ENCODE measurements at places on chromosomes 2 and 18.

GRCh38 chr2:225378984-225379383, 20.5 kb upstream of the NYAP2 start:
- no peak for DNase-seq

DNA sequence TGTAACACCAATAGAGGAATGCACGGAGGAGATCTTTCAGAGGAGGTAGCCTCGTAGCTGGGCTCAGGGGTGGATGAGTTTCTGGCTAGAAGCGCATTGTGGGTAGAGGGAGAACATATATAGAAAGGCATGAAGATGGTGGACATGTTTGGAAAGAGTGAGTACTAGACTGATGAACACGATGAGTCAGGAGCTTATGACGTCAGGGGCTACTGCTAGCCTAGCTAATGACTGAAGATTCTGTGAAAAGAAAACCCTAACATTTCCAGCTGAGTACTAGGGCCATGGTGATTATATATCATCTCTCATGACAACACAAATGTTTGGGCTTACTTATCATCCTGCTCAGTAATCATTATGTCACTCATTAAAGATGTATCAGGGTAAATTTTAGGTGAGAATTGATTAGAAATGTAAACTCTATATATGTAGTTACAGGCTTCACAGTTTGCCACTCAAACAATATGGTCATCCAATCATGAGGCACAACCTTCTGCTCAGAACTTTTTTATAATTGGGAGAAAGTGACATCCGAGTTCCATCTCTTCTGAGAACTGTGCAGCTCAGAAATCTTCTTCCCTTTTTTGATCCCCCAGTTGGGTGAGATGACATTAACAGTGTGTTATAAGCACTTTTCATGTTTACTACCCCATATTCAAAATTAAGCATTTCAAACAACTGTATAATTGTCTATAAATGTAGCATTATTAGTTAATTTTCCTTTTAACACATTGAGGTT, 22.2 kb upstream of the IL1RN start:
- no peak for DNase-seq

GRCh38 chr2:36769106-36769505, 72.6 kb downstream of the VIT start:
- DNase-seq: no peak

GRCh38 chr2:46298522-46299353, 1.5 kb downstream of the EPAS1 start:
- no peak for DNase-seq

GRCh38 chr2:9690716-9691498, 60.1 kb upstream of the YWHAQ start:
- DNase-seq: no peak

DNA sequence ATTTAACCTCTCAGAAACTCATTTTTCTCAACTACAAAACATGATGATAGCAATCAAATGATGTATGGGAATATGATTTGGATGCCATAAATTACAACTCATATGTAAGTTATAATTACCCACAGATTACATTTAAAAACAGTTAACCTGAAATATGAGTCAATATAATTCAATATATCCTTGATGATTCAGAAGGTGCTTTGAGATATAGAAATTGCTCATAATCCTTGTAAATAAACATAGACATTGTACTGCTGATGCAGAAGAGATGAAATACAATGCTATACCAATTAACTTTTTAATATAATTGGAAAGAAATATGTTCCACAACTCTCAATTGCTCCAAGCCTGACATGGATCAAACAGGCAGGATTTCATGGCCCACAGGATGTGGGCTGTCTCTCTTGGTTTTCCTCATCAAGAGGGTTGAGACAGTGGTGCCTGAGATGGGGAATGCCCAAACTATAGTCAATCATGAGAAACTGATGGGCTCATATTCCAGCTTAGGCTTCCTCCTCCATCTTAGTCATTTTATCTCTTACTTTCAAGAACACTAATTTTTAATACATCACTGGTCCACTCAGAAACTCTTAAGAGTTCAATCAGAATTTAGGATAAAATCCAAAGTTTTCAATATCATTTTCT, 49.4 kb downstream of the NCKAP5 start:
- DNase-seq: no peak

GRCh38 chr2:217525076-217525475, 477.7 kb downstream of the TNS1 start:
- DNase-seq: no peak

- no peak for DNase-seq
These were observed 410.8 kb upstream of the REG3G start for GRCh38 chr2:78614726-78615125.

- DNase-seq: no peak
These were observed 156.9 kb downstream of the LAMA1 start for GRCh38 chr18:6960656-6961055.

GRCh38 chr2:13651684-13652131, 935.0 kb downstream of the TRIB2 start:
- DNase-seq: no peak

DNA sequence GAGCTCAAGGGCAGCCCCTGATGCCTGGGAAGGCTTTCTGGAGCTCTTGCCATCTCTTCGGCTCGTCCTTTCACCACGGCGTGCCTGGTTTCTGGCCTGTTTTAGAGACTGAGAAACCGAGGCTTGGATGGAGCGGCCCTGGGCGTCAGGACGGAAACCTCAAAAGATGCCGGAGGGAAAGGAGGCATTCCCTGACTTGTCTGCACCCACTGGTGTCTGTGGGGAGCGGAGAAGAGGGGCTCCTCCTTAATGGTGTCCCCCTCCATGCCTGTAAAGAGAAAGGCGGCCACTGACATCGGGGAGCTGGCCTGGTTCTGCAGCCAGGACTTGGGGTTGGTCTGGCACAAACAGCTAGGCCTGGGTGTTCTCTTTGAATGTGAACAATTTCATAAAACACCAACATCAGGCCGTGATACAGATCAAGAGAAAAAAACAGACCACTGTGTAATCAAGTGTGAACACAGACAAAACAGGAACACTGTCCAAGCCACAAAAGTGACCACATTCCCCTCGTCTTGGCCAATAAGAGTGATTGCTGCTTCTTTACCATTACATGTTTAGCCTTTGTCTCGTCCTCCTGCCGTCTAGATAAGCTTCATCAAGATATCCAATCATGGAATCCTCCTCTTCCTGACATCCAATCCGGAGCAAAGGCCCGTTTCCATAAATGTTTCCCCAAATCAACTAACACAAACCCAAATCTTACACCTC, 633 bp upstream of the ILKAP start:
- no peak for DNase-seq

DNA sequence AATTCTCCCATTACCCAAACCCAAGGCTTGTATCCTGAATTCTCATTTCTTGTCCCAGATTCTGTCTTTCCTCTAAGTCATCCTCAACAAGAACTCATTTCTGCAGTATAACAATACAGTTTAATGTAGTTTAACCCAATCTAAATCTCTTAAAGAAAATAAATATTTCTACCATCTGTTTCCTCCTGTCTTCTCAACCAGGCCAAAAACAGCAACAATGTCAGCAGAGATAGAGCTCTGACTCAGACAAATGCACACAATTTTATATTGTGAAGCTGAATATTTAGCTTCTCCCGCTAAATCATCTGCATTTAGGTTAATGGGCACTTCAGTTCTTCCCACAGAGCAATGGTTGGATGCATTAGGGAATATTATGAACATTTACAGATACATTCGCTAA, 35.7 kb upstream of the KYNU start:
- DNase-seq: no peak

DNA sequence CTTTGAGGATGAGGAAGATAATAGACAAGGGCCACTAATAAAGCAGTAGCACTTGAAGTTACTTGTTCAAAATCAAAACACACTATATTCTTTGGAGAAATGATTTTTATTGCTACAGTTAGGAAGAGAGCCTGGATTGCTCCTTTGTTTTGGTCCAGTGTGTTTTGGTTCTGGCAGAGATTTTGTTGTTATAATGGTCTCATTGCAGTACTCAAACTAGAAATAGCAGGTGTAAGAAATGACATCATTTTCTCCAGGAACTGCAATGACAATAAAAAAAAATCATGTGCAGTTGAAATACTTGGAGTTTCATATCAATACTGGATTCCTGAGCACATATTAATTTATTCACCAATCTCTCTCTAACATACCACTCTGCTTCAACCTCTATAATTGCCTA, 490.3 kb downstream of the CCDC85A start:
- DNase-seq: no peak

- no peak for DNase-seq
These were observed 27.2 kb upstream of the SATB2 start for GRCh38 chr2:199484927-199485326.

GRCh38 chr2:25258847-25259736, 82.6 kb downstream of the DNMT3A start:
- no peak for DNase-seq

DNA sequence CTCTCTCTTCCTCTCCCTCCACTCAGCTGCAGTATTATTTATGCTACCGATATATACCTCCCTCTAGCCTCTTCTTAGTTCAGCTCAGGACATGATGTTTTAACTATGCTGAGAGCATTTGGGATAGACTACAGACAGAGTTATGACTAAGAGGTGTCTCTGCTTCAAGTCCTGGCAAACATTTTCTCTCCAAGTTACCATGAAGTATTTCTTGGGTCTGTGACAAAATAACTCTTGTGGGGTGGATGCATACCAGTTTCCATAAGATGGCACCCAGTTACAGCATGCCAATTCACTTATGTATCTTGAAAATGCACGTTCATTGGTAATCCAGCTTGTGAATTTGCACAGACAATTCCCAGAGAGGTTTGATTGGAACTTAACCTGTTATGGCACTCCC, 737.6 kb downstream of the SLC4A3 start:
- no peak for DNase-seq

GRCh38 chr2:23566241-23567142, 181.5 kb downstream of the KLHL29 start:
- DNase-seq: no peak

DNA sequence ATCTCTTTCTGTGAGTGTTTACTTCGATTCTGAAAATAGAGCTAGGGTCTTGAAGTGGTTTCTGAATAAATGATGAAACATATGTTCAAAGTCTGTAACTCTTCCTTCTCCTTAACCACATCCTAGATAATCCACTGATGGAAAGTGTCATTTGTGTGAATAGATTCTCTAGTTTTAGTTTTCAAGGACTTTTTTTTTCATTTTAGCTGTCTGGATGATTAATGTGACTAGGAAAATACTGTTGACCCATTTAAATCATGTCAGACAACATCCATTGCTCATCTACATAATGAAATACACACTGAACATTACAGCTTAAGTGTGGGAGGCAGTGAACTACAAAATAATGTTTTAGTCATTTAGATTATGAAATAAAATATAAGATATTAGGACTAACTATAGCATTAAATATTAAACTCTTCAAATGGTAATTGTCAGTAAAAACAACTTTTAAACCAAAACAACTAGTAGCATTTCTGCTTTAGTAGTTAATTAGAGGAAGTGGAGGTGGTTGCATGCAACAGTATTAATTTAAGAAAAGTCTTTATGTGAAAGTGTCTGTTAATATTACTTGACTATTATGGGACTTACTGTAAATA, 39.1 kb upstream of the DLX1 start:
- DNase-seq: no peak

GRCh38 chr2:111689174-111689573, 194.8 kb downstream of the ANAPC1 start:
- DNase-seq: no peak

GRCh38 chr2:48940606-48941005, 185.1 kb upstream of the LHCGR start:
- DNase-seq: no peak

DNA sequence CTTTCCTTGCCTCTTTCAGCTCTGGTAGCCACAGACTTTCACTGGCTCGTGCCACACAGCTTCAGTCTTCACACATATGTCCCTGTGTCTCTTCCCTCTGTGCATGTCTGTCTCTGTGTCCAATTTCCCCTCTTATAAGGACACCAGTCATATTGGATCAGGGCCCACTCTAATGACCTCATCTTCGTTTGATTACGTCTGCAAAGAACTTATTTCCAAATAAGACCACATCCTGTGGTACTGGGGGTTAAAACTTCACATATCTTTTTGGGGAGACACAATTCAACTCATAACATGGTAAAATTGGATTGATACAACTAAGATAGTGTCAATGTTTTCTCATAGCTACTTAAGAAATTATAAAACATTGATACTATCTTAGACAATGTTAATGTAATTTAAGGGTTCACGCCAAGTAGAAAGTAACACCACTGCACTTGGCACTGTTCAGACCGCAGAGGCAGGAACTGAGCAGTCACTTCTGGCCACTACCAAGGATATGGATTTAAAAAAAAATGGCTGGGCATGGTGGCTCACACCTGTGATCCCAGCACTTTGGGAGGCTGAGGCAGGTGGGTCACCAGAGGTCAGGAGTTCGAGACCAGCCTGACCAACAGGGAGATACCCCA, 119.6 kb upstream of the EPAS1 start:
- no peak for DNase-seq

- no peak for DNase-seq
These were observed 761.0 kb downstream of the EPHA4 start for GRCh38 chr2:220811115-220811514.

DNA sequence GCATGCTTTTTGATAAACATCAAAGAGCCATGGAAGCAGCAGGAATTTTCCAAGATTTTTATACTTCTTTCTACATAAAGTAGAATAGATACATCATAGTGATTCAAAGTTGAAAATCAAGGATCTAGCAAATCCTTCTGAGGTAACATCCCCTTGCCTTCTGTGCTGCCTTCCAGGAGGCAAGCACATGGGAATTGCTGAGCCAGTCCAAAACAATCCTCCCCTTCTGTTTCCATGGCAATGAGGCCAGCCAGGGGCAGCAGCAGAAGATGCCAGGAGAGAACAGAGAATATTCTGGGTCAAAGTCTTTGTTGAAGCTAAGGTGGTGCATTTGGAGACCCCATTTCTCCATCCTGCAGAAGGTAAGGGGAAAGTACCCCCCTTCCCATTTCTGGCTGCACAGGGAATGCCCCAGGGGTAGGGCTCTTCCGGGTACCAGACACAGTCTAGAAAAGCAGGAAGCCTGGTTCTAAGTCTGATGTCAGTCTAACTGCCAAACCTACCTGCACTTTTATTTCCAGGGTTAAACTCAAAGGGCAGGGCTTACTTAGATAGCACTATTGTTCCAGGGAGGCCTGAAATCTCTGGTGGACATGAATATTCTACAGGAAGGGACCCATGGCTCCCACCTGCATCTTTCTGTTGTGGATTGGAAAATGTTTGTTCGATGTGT, 22.1 kb downstream of the CENPA start:
- DNase-seq: no peak

GRCh38 chr2:3311601-3312000, 66.0 kb downstream of the EIPR1 start:
- no peak for DNase-seq

DNA sequence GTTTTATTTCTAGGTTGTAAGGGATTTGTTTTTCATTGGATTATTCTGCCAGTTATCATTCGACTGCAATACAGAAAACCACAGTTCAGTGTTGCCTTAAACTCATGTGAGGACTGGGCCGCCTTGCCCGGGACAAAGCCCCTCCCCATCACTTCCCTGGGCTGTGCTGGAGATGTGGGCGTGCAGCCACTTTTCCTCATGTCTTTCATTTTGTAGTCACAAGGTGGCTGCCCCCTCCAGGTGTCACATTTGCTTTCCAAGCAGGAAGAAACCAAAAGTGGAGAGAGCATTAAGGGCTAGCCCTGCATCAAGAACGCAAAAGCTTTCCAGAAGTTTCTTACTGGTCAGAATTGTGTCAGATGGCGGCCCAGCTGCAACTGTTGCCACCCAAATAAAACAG, 492.5 kb upstream of the ID2 start:
- no peak for DNase-seq
